CD4-positive, alpha-beta T cell treated with Interleukin-6 for 4 hours (primary cell): ENCODE measurements at places on chromosomes 11 and 22.

- DNase-seq: no peak
These were observed 24.4 kb upstream of the FBLN1 start for GRCh38 chr22:45478108-45478771.

- DNase-seq: no peak
These were observed 7.7 kb upstream of the F2 start for GRCh38 chr11:46711303-46711702.

DNA sequence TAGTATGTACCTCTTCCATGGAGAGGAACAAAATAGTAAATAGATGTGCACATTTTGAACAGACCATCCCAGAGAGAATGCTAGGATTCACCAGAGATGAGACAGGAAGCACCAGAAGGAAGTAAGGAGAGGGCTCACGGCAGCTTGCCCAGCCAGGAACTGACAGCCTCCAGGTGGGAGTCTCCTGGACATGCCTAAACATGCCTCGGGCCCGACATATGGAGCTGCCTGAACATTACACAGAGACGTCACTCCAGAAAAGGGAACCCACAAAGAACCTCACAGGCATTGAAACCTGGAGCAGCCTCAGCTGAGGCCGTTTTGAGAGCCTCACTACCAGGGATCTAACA, 67.4 kb downstream of the BRD1 start:
- no peak for DNase-seq

DNA sequence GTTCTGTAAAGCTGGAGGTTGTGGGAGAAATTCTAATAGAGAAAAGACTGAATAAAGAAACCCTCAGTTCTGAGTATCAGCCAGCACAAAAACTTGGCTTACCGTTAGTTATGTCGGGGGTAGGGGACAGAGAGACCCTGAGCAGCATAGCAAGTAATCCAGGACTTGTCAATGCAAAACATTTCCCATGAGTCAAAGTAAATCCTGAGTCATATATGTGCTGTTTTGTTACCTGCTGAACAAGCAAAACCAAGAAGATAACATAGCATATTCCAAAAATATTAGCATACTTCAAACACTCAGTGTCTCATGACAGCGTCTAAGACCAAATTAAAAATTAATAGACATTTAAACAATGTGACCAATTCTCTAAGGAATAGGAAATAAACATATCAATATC, 75.1 kb upstream of the LUZP2 start:
- no peak for DNase-seq

- DNase-seq: no peak
These were observed 23.0 kb downstream of the LMO2 start for GRCh38 chr11:33868647-33869461.

DNA sequence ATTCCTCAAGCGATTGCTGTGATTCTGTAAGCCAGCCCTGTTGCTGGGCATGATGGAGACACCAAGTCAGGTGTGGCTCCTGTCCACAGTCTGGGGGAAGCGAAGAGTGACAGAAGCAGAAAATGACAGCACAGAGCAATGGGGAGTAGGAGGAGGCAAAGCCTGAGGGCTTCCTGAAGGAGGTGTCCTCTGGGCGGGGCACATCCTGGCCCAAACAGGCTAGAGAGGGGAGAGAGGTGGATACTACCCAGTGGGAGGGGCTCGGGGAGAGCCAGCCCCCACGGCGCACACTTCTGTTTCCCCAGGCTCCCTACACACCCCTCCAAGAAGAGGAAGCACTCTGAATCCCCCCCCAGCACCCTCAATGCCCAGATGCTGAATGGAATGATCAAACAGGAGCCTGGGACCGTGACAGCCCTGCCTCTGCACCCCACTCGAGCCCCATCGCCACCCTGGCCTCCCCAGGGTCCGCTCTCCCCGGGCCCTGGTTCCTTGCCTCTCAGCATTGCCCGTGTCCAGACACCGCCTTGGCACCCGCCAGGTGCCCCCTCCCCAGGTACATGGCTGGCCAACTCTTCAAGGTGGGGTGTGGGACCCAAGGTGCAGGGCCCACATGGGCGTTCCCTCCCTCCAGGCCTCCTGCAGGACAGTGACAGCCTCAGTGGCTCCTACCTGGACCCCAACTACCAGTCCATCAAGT, 18.9 kb downstream of the MYRF start:
- no peak for DNase-seq

DNA sequence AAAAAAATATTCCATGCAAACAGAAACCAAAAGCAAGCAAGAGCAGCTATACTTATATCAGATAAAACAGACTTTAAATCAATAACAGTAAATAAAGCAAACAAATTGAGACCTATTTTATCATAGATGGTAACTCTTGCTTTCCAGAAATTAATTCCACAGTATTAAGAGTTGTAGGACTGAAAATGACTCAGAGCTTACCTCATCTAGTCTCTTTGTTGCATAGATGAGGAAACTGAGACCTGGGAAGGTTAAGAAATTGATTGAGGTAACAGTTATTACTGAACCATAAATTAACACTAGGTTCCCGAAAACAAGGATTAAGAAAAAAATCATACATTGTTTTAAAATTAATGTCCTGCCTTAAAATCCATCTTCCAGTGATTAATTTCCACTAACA, 123.8 kb downstream of the PLEKHA7 start:
- DNase-seq: no peak

DNA sequence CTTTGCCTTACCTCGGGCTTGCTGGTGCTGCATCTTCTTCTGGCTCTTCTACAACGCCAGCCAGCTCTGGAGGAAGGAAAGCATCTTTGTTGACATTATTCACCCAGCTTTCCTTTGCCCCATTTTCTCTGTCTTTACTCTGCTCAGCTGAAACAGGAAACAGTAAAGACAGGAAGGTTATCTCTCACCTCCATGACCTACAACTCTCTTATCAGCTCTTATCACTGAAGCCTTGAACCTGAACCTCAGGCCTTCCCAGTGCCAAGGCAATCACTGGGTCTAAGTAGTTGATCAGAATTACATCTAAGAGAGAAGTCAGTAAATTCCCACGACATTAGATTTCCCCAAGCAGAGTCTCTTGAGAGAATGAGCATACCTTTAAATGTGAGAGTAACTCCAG, 59.6 kb upstream of the CCDC89 start:
- peak; percentile 29 for DNase-seq

GRCh38 chr11:102119997-102120396, 9.8 kb downstream of the YAP1 start:
- no peak for DNase-seq

DNA sequence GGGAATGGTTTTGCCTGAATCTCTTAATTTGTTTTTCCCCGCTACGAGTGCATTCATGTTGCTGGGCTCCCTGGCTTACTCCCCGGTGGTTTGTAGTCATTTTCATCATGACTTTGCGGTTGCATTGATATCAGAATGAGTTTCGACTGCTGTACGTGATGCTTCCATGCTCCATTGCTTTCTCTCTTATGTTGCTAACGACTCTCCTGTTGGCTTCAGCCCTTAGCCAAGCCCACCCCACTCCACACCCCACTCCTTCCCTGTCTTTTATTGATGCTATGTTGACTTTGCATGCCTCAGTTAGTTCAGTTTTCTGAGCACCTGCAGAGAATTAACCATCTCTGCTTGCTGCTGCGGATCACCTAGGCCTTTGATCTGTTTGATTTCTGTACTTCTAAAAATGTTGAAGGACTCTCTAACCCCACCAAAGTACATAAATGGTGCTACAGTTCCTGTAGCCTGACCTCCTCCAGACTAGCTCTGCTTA, 65.3 kb downstream of the ARFGAP2 start:
- DNase-seq: no peak

- no peak for DNase-seq
These were observed 158.7 kb downstream of the ST3GAL4 start for GRCh38 chr11:126514061-126514693.

DNA sequence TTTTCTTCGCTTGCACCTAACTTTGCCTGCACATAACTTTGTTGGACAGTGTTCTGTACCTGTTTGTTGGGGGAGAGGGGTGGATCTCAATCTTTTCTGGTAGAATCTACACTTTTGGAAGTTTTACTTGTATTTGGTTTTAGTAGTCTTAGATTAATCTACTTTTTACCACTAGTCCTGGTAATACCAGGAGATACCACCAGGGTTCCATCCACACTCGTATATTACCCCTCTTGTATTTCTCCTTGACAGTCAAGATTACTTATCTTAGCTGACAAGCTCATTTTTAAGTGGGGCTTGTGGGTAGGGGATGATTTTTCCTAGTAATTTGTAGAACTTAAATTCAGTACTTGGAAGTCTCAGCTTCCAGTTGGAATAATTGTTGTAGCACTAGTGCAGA, 37.3 kb upstream of the TECTA start:
- no peak for DNase-seq

GRCh38 chr11:66694732-66695207, 17.1 kb upstream of the RBM4B start:
- peak; percentile 88 for DNase-seq
